Cardiac ventricle fibroblast (primary cell): ENCODE measurements at places on chromosomes 1 and 21. TPM values are rescaled to one million over a fixed set of nuclear protein-coding genes. Genes with fewer than 3 reads are reported as not detected.

Gene RNU1-4
- total RNA-seq, result under 0.01 TPM in 2 replicates

Gene COL8A2
- total RNA-seq, result 1.8 and 2.5 TPM in 2 replicates

Gene ITGB2
- not detected in 2 replicates for total RNA-seq

Gene LIPI
- not detected in 2 replicates for total RNA-seq

Gene TGFBR3
- 94.3 and 94.7 TPM in 2 replicates for total RNA-seq

Gene AMY1A
- not detected in 2 replicates for total RNA-seq

Gene CR1
- total RNA-seq, result not detected in 2 replicates

Gene NR1I3
- total RNA-seq, result not detected in 2 replicates
